ENCODE measurements at places on chromosomes 13 and 19. TPM values are rescaled to one million over a fixed set of nuclear protein-coding genes. Genes with fewer than 3 reads are reported as not detected.
A peak's percentile ranks its signal among the peaks of the same experiment; 100 is the strongest.

GRCh38 chr19:40933025-40933424, 51.0 kb upstream of the CYP2A7 start:
- no peak overlapping the region for H3K27ac ChIP-seq
- H3K27me3 ChIP-seq, result peaks cover 15% of the 10 kb centered on the region
- H3K36me3 ChIP-seq, result no peaks in the 10 kb centered on the region

DNA sequence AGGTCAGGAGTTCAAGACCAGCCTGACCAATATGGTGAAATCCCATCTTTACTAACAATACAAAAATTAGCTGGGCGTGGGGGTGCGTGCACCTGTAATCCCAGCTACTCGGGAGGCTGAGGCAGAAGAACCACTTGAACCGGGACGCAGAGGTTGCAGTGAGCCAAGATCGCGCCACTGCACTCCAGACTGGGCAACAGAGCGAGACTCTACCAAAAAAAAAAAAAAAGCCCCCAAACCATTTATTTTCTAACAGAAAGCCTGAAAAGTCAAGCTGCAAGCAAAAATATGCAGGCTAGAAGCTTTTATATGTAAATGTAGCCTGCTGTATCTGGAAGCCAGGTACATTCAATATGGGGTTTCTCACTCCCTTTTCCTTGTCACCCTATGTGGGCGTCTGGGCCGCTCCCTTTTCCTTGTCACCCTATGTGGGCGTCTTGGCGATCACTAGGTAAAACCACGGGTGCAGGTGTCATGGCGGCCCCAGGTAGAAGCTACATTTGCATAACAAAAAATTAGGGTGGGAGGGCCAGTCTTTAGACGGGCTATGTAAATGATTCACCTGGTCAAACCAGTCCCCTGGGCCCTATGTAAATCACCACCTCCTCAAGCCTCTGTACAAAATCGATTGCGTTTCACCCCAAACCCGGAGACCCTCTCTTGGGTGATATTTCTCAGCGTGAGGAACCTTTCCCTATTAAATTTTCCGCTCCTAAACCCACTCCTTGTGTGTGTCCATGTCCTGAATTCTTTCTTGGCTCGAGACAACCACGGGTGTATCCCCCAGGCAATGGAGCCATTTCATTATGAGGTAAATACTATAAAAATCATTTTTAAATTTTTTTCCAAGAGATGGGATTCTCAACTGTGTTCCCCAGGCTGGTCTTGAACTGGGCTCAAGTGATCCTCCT, 2.1 kb downstream of the TRIM13 start:
- no peaks in the 10 kb centered on the region for H3K36me3 ChIP-seq
- no peaks in the 10 kb centered on the region for H3K27me3 ChIP-seq
- H3K4me3 ChIP-seq, result peak overlapping the region; percentile 92
- H3K4me1 ChIP-seq, result peaks cover 11% of the 10 kb centered on the region

GRCh38 chr19:16258440-16258903, 60.8 kb downstream of the AP1M1 start:
- no peak overlapping the region for H3K4me3 ChIP-seq
- H3K27ac ChIP-seq, result peak overlapping the region; percentile 96
- peaks cover 8% of the 10 kb centered on the region for H3K4me1 ChIP-seq

DNA sequence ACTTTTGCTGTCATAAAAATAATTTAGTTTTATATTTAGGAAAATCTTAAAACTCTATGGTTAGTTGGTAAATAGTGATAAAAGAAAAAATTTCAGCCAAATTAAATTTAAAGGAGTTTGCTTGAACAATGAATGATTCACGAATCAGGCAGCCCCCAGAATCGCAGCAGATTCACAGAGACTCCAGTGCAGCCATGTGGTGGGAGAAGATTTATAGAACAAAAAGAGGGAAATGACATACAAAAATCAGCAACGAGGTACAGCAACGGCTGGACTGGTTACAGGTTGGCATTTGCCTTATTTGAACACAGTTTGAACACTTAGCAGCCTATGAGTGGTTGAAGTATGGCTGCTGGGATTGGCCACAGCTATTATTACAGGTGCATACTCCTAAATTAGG, 96.4 kb upstream of the MYCBP2 start:
- no peaks in the 10 kb centered on the region for H3K36me3 ChIP-seq
- H3K4me1 ChIP-seq, result no peaks in the 10 kb centered on the region
- no peak overlapping the region for H3K27ac ChIP-seq
- DNase-seq, result no peak
- no peak overlapping the region for H3K4me3 ChIP-seq
- no peaks in the 10 kb centered on the region for H3K27me3 ChIP-seq

- H3K4me1 ChIP-seq, result no peaks in the 10 kb centered on the region
- no peak for DNase-seq
- H3K27me3 ChIP-seq, result no peaks in the 10 kb centered on the region
- no peak overlapping the region for H3K4me3 ChIP-seq
These were observed 208.4 kb upstream of the RXFP2 start for GRCh38 chr13:31530922-31531321.

PNMA8B gene
- 0.69 TPM for total RNA-seq

PSG5 gene
- total RNA-seq, result not detected

- H3K36me3 ChIP-seq, result no peaks in the 10 kb centered on the region
- no peak overlapping the region for H3K27ac ChIP-seq
- H3K27me3 ChIP-seq, result no peaks in the 10 kb centered on the region
These were observed 22.2 kb downstream of the CCDC169 start for GRCh38 chr13:36275190-36276002.

MAMSTR gene
- 4.6 TPM for total RNA-seq

CYP4F8 gene
- not detected for total RNA-seq

MBD3L3 gene
- total RNA-seq, result not detected

RFPL4A gene
- total RNA-seq, result not detected

MBD3L2 gene
- total RNA-seq, result not detected

GRCh38 chr13:93624311-93624777, 397.7 kb downstream of the GPC6 start:
- no peaks in the 10 kb centered on the region for H3K27me3 ChIP-seq
- H3K27ac ChIP-seq, result no peak overlapping the region
- H3K4me3 ChIP-seq, result no peak overlapping the region
- no peak for DNase-seq

ZFP30 gene
- total RNA-seq, result 9.3 TPM

- no peak overlapping the region for H3K27ac ChIP-seq
- peaks cover 17% of the 10 kb centered on the region for H3K27me3 ChIP-seq
- peaks cover 16% of the 10 kb centered on the region for H3K4me1 ChIP-seq
- no peaks in the 10 kb centered on the region for H3K36me3 ChIP-seq
- no peak overlapping the region for H3K4me3 ChIP-seq
These were observed 1.9 kb downstream of the TMEM145 start for GRCh38 chr19:42315024-42315423.

- no peaks in the 10 kb centered on the region for H3K27me3 ChIP-seq
- H3K4me1 ChIP-seq, result peaks cover 3% of the 10 kb centered on the region
- H3K27ac ChIP-seq, result no peak overlapping the region
- no peaks in the 10 kb centered on the region for H3K36me3 ChIP-seq
- H3K4me3 ChIP-seq, result no peak overlapping the region
These were observed 449.8 kb downstream of the FGF9 start for GRCh38 chr13:22120646-22121045.

GRCh38 chr13:42574435-42575311, 721 bp downstream of the TNFSF11 start:
- H3K27me3 ChIP-seq, result peaks cover 70% of the 10 kb centered on the region
- DNase-seq, result no peak
- peak overlapping the region; percentile 43 for H3K4me3 ChIP-seq
- no peak overlapping the region for H3K27ac ChIP-seq

- H3K36me3 ChIP-seq, result no peaks in the 10 kb centered on the region
- peaks cover 39% of the 10 kb centered on the region for H3K4me1 ChIP-seq
- no peak for DNase-seq
- no peaks in the 10 kb centered on the region for H3K27me3 ChIP-seq
- no peak overlapping the region for H3K4me3 ChIP-seq
These were observed 25.0 kb downstream of the ENOX1 start for GRCh38 chr13:43761616-43762315.

- no peak overlapping the region for H3K27ac ChIP-seq
- no peaks in the 10 kb centered on the region for H3K4me1 ChIP-seq
- H3K36me3 ChIP-seq, result no peaks in the 10 kb centered on the region
- DNase-seq, result no peak
- H3K27me3 ChIP-seq, result no peaks in the 10 kb centered on the region
- no peak overlapping the region for H3K4me3 ChIP-seq
These were observed 60.7 kb downstream of the ZNF429 start for GRCh38 chr19:21566073-21566472.

DNA sequence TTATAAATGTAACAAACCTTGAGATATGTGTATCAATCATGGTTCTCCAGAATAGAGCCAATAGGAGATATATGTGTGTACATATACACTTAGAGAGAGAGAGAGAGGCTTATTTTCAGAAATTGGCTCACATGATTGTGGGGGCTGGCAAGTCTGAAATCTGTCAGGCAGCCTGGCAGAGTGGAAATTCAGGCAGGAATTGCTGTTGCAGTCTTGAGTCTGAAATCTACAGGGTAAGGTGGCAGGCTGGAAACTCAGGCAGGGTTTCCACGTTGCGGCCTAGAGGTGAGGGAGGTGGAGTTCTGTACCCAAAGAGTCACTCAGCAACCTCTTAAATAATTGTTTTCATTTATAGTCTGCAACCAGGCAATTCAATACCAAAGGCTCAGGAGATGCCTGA, 218.4 kb downstream of the B3GLCT start:
- no peak overlapping the region for H3K27ac ChIP-seq
- no peaks in the 10 kb centered on the region for H3K4me1 ChIP-seq
- H3K27me3 ChIP-seq, result peaks cover 4% of the 10 kb centered on the region
- H3K4me3 ChIP-seq, result no peak overlapping the region

GRCh38 chr13:34300559-34300958, 482.6 kb downstream of the RFC3 start:
- no peak overlapping the region for H3K27ac ChIP-seq
- no peak overlapping the region for H3K4me3 ChIP-seq
- H3K27me3 ChIP-seq, result no peaks in the 10 kb centered on the region

ZNF177 gene
- 3.8 TPM for total RNA-seq

GTPBP3 gene
- total RNA-seq, result 8.0 TPM

DNA sequence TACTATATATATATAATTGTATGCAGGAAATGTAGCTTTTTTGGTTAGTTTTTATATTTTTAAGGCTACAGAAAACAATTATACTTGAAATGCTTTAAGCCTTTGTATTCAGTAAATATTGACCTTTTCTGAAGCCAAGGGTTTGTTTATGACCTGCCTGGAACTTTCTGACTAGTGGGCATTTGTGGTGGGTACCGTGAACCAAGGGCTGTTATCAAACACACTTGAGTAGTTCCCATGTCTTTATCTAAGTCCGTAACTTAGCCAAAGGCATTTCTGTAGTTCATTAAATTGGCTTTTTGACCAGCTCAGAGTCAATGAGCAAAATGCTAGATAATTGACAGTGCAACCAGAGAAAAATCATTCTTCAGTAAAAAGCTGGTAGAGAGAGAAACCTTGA, 1444.2 kb upstream of the SLC10A2 start:
- H3K4me3 ChIP-seq, result no peak overlapping the region
- no peaks in the 10 kb centered on the region for H3K4me1 ChIP-seq
- H3K27me3 ChIP-seq, result no peaks in the 10 kb centered on the region
- no peak overlapping the region for H3K27ac ChIP-seq
- DNase-seq, result no peak

- no peaks in the 10 kb centered on the region for H3K36me3 ChIP-seq
- peak within 1 kb of the TSS; percentile 81 for H3K4me3 ChIP-seq
- peak within 1 kb of the TSS; percentile 97 for H3K27ac ChIP-seq
- peaks cover 83% of the 10 kb centered on the region for H3K4me1 ChIP-seq
- peak; percentile 94 for DNase-seq
- no peaks in the 10 kb centered on the region for H3K27me3 ChIP-seq
These were observed at the start of gene ATP5F1D for GRCh38 chr19:1241417-1242095. ATP5F1D (plus strand) TSS chr19:1241751; CDS start chr19:1241851, 100 bp downstream.

DNA sequence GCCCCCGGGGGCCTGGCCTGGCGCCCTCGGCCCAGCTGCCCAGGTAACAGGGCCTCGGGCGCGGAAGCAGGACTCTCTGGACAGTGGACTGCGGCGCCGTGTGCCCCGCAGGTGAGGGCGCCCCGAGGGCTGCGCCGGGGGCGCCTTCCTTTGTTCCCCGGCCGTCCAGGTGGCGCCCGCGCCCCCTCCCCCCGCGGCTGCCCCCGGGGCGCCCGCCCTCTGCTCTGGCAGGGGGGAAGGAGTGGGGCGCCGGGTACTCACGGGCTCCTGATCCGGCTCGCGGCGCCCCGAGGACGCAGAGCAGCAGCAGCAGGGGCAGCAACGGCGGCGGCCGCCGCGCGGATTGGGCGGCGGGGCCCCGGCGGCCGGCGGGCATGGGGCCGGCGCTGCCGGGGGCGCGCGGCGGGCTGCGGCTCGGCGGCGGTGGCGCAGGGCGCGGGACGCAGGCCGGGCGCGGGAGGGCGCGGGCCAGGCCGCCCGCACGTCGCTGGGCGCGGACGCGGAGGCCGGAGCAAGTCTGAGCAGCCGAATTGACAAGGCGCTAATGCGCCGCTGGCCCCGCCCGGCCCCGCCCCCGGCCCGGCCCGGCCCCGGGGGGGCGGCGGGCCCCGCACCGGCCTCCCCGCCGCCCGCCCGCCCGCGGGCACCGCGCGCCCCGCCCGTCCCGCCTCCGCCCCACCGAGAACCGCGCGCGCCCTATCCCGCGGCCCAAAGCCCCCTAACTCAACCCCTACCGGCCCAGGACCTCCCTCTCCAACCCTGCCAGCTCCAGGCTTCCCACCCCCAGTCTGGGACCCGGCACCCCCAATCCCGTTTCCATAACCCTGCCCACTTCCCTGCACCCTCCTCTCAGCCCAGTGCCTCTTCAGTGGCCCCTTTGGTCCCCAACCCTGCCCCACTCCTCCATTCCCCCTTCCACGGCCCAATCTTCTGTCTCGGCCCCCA, at the start of gene CRLF1:
Gene CRLF1, minus strand, starts transcription at position 519 of the 945 bp plus-strand sequence. Its CDS starts 143 bp downstream, at position 376.
- peaks cover 37% of the 10 kb centered on the region for H3K4me1 ChIP-seq
- H3K27ac ChIP-seq, result no peak within 1 kb of the TSS
- no peak for DNase-seq
- peak within 1 kb of the TSS; percentile 35 for H3K4me3 ChIP-seq

- no peak overlapping the region for H3K27ac ChIP-seq
- H3K27me3 ChIP-seq, result peaks cover 80% of the 10 kb centered on the region
These were observed 3.5 kb downstream of the PTPRS start for GRCh38 chr19:5337126-5337525.

ENOX1 gene
- 10.2 TPM for total RNA-seq

RNF113B gene
- not detected for total RNA-seq

DNA sequence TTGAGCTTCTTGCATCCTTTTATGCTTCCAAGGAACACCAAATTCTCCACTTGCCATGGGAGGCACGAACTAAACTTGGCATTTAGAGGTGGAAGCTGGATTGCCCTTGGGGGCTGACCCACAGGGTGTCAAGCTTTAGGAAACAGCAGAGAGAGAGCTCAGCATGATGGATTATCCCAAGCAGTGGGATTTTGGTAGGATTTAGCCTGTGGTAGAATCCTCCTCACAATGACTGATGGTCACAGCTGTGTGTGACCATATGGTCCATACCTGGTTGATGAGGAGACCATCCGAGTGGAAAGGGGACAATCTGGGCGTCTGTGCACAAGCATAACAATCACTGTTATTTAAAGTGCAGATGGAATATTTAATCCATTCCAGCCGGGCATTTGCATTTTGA, 40.1 kb upstream of the PSG9 start:
- no peak for DNase-seq
- H3K27me3 ChIP-seq, result peaks cover 12% of the 10 kb centered on the region
- no peak overlapping the region for H3K27ac ChIP-seq
- no peaks in the 10 kb centered on the region for H3K36me3 ChIP-seq

ACER1 gene
- total RNA-seq, result not detected

Data from heart right ventricle (tissue), 16 donors.